SK-N-DZ (cell line): ENCODE measurements at places on chromosomes 16 and 17.
A peak's percentile ranks its signal among the peaks of the same experiment; 100 is the strongest.

- DNase-seq, result no peak
Observed at GRCh38 chr17:284676-285355, 67.8 kb downstream of the RPH3AL start.

- no peak for DNase-seq
Observed at GRCh38 chr17:43875476-43876147, 28.6 kb downstream of the CD300LG start.

DNA sequence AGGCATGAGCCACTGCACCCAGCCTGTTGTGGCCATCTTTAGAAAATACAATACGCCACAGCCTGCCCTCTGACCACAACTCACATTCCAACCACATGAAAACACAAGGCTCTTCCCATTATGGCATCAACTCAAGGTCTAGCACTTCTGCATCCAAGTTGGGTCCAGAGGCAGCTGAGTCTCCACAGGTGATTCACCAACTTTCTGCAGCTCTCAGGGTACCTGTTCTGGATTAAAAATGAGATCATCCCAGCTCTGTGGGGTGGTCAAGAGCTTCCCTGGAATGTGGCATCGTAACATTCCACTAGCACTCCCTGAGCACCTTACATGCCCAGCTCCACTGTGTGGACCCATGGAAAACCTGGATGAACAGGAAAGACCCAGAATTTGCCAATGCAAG is 9.9 kb upstream of the GUCY2D start:
- DNase-seq, result no peak

DNA sequence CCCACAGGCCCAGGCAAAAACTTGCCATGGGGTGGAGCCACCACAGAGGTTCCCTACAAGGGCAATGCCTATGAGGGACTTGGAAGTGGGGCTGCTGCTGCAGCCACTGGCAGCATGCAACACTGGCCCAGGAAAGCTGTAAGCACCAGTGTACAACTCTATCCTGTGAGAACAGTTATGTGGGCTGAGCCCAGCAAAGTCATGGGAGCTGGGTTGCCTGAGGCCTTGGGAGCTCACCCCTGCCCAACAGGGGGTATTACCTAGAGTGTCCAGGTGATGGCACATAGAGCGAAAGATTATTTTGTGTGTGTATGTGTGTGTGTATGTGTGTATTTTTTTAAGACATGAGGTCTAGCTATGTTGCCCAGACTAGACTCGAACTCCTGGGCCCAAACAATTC is 57.0 kb downstream of the TANC2 start:
- no peak for DNase-seq

DNA sequence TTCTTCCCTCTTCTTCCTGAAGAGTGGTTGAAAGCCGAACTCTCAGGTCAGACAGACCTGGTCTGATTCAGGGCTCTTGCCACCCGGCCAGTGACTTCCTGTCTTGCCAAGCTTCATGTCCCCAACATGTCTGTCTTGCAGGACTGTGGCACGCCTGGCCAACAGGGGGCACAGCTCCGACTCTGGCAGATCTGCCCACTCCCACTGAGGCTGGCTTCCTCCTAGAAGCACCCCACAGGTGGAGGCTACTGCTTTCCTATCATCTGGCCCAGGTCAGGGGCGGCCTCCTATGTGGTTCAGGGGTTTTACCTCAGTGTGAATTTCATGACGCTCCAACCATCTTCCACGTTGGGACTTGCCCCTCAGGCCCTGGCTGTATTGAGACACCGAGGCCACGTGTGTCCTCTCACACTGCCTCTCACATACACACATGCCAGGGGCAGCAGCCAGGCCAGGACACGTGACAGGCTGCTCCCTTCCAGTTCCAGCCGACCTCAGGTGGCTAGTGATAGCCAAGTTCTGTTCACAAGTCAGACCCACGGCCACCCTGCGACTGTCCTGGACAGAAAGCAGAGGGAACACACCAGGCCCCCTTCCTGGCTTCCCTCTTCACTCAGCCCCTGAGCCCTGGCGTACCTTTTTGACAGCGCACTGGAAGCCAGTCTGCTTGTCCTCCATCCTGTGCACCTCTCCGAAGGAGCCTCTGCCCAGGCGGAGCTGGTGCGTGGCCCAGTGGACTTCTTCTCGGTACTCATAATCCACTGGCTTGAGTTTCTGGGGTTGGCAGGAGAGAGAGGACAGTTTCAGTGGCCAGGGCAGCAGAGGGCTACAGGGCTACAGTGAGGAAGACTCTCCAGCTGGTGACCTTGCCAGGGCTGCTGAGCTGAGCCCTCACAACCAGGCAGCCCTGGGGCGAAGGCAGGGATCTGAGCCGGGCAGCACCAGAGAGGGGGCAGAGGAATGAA is 22.6 kb upstream of the SPATA32 start:
- no peak for DNase-seq

- peak; percentile 57 for DNase-seq
Observed at GRCh38 chr17:76137351-76138233, 3.5 kb downstream of the FOXJ1 start.

DNA sequence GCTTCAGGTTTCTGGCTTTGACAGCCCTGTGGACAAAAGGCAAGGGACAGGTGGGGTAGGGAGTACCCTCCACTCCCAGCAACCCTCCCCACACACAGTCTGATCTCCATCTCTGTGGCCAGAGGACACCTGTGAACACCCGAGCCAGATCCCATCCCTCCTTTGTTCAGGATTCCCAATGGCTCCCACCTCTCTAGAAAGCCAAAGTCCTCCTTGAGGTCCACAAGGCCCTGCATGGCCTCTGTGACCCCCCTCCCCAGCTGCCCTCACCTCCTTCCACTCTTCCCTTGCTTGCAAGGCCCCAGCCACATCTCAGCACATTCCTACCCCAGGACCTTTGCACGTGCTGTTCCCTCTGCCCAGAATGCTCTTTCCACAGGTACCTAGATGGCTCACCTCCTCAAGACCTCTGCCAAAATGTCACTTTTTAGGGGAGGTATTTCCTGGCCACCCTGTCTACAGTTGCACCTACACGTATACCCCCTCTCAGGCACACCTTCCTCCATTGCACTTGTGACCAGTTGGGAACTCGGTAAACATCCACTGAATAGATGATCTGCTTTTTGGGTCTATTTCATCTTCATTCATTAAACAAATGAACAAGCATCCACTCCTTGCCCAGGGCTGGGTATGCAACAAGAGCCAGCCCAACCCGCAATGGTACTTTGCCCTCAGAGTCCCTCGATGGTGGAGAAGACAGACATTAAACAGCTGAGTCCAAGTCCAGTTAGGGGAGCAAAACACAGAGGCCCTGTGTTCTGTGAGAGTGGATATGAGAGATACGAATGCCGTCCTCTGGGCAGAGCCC is 107.0 kb downstream of the CRLF3 start:
- DNase-seq, result no peak

GRCh38 chr17:46124695-46125592 is 68.3 kb downstream of the KANSL1 start:
- DNase-seq, result no peak

DNA sequence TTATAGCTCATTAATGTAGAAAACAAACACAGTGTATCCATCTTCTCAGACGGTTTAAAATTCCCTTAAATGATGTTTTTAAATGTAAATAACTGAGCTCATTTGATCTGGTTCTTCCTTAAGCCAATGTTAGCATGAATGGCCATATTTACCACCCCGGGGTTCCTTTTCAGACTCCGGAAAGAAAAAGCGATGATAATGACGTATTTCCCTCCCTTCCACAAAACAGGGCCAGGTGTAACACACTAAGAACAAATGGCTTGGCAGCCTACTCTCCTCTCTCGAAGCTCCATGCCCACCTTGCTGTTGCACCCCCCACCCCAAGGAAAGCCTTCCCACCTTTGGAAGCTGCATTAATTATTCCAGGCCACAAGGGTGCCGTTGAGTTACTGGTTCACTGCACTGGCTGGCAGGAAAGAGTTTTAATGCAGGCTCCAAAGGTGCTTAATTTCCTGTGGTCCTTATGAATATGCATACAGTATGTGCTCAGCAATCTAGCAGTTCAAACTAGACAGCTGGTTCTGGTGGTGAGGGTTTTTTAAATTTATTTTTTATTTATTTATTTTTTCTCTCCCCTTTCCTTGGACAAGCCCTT is 378.9 kb downstream of the WWOX start:
- no peak for DNase-seq

- no peak for DNase-seq
Observed at GRCh38 chr16:74931445-74931844, 53.5 kb downstream of the WDR59 start.

- DNase-seq, result no peak
Observed at GRCh38 chr17:19461116-19461515, 50.1 kb downstream of the RNF112 start.

DNA sequence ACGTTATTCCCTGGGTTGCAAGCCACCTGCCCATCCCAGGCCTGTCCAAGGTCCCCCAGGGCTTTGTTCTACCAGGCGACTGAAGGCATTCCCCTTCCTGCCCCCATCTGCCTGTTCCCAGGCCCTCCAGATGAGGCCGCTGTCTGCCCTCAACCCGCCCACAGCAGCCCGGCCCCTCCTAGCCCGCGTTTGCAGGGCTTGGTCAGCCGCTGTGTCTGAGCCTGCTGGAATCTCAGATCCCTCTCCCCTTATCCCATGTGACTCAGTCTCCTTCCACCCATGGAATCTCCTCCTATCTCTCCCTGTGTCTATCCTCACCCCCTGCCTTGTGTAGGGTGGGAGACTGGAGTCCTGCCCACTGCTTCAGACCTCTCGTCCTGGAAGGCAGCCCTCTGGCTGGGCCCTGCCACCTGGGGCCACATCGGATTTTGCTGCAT is 186.0 kb upstream of the TNRC6C start:
- peak; percentile 71 for DNase-seq

- DNase-seq, result no peak
Observed at GRCh38 chr17:80523956-80524712, 20.5 kb upstream of the RPTOR start.

- DNase-seq, result no peak
Observed at GRCh38 chr17:10758062-10758461, 28.2 kb upstream of the TMEM220 start.

DNA sequence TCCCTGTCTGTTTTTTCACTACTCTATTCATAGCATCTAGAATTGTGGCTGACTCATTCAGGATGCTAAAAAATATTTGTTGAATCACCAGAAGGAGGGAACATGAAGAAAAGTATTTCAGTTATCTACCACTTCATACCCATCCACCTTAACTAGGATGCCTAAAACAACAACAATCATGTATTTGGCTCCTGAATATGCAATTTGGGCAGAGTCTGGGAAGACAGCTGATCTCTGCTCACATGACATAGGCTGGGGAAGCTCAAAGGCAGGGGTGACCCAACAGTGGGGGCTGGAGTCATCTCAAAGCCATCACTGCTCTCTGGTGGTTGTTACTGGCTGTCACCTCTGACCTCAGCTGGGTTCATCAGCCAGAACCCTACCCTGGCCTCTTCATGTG is 80.1 kb upstream of the RPL38 start:
- no peak for DNase-seq

GRCh38 chr17:63309021-63309420 is 137.1 kb downstream of the CYB561 start:
- DNase-seq, result no peak

GRCh38 chr17:57939797-57940196 is 15.4 kb downstream of the CUEDC1 start:
- DNase-seq, result no peak

- DNase-seq, result no peak
Observed at GRCh38 chr16:57778658-57779057, 23.6 kb downstream of the KIFC3 start.

GRCh38 chr17:55911186-55911585 is 160.3 kb downstream of the PCTP start:
- no peak for DNase-seq

DNA sequence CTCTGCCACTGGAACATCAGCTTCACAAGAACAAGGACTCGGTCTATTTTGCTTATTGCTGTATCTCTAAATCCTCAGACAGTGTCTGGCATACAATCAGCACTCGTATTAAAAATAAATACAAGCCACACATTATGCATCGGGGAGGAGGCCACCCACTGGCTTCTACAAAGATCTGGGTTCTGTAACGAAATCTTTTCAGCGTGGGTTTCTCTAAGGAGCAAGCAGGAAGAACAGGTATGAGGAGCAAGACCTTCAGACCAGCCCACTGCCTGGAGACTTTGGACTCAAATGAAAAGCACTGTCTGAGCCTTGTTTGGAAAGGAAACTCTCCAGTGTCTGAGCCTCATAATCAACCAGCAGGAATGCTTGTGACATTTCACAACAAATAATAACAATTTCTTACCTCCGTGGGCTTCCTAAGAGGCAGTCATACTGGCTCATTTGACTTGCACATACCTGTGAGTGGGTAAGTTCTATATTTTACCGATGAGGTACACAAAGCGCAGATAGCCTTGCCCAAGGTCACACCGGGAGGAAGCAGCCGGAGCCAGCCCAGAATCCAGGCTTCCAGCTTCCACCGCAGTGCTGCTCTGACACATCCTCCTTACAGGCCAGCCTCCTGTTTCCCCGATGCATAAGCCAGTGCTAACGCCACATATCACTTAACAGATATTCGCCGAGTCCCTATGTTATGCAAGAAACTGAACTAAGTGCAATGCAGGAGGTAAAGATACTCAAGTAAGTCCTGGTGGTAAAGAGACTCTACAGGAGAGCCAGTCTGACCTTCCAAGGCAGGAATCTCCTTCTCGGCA is 118.6 kb upstream of the TNRC6C start:
- no peak for DNase-seq

DNA sequence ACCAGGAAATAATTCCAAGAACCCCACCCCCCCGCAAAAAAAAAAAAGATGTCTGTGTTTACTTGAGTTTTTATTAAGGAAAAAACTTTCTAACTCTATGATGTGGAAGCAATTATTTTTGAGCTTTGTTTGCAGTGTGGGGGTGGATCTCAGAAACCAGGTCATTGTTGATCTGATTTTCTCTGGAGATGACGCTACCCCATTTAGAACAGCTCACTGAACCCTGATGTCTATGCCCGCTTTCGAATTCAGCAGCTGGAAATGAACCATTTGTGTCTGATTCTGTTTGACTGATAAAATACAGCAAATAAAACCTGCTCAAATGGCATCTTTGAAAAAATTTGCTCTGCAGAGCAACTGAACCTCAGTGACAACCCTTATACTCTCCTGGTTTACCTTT is 368.6 kb downstream of the GRIN2A start:
- DNase-seq, result no peak

- DNase-seq, result no peak
Observed at GRCh38 chr16:525520-526180, 1.9 kb upstream of the CAPN15 start.

GRCh38 chr17:61416211-61416539 is 16.5 kb downstream of the TBX2 start:
- no peak for DNase-seq

- DNase-seq, result no peak
Observed at GRCh38 chr17:16155536-16155935, 59.8 kb downstream of the NCOR1 start.
